ENCODE measurements at places on chromosomes 5 and 9.
A peak's percentile ranks its signal among the peaks of the same experiment; 100 is the strongest.

- H3K36me3 ChIP-seq: no peaks in the 10 kb centered on the region
- peaks cover 2% of the 10 kb centered on the region for H3K4me1 ChIP-seq
- DNase-seq: no peak
- H3K27me3 ChIP-seq: no peaks in the 10 kb centered on the region
- H3K4me3 ChIP-seq: no peak overlapping the region
These were observed 80.8 kb downstream of the NTRK2 start for GRCh38 chr9:84750152-84750865.

- H3K27me3 ChIP-seq: peaks cover 2% of the 10 kb centered on the region
- no peak overlapping the region for H3K4me3 ChIP-seq
- H3K4me1 ChIP-seq: no peaks in the 10 kb centered on the region
- no peak for DNase-seq
- no peak overlapping the region for H3K27ac ChIP-seq
- H3K36me3 ChIP-seq: no peaks in the 10 kb centered on the region
These were observed 21.5 kb upstream of the RFK start for GRCh38 chr9:76415731-76416130.

- peaks cover 22% of the 10 kb centered on the region for H3K4me1 ChIP-seq
- H3K36me3 ChIP-seq: peaks cover 8% of the 10 kb centered on the region
- H3K27ac ChIP-seq: peak overlapping the region; percentile 88
- H3K4me3 ChIP-seq: peak overlapping the region; percentile 88
- no peak for DNase-seq
- no peaks in the 10 kb centered on the region for H3K27me3 ChIP-seq
These were observed 826 bp downstream of the PAIP1 start for GRCh38 chr5:43555895-43556606.

DNA sequence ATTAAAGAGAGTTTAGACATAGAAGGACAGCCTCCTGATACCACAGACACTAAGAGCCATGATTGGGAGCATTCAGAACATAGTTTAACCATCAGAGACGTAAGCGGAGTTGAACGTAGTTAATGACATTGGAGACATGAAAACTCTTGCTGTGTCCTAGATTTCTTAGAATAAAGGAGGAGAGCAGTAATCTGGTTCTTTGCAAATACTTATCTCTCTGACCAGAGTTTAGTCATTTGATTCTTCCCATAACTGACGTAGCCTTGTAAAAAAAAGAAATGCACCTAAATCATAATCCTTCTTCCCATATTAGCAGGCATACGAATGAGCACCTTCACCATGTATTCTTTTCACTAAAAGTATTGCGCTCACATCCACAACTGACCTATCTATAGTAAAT is 433.3 kb upstream of the SMC2 start:
- no peak overlapping the region for H3K4me3 ChIP-seq
- DNase-seq: no peak
- no peaks in the 10 kb centered on the region for H3K36me3 ChIP-seq
- no peak overlapping the region for H3K27ac ChIP-seq
- no peaks in the 10 kb centered on the region for H3K27me3 ChIP-seq

GRCh38 chr5:131185523-131186104 is 14.9 kb downstream of the LYRM7 start:
- H3K4me1 ChIP-seq: no peaks in the 10 kb centered on the region
- H3K27ac ChIP-seq: no peak overlapping the region
- H3K4me3 ChIP-seq: no peak overlapping the region
- no peak for DNase-seq
- H3K36me3 ChIP-seq: peaks cover 31% of the 10 kb centered on the region

GRCh38 chr5:87421307-87421706 is 8.6 kb upstream of the CCNH start:
- no peaks in the 10 kb centered on the region for H3K4me1 ChIP-seq
- no peak overlapping the region for H3K27ac ChIP-seq
- no peak overlapping the region for H3K4me3 ChIP-seq
- no peaks in the 10 kb centered on the region for H3K36me3 ChIP-seq
- no peaks in the 10 kb centered on the region for H3K27me3 ChIP-seq

- H3K27me3 ChIP-seq: no peaks in the 10 kb centered on the region
- H3K4me1 ChIP-seq: no peaks in the 10 kb centered on the region
- no peak overlapping the region for H3K27ac ChIP-seq
- no peak overlapping the region for H3K4me3 ChIP-seq
- H3K36me3 ChIP-seq: no peaks in the 10 kb centered on the region
These were observed 476.8 kb upstream of the CYLC2 start for GRCh38 chr9:102518324-102518723.

- H3K4me3 ChIP-seq: peak overlapping the region; percentile 32
- no peak for DNase-seq
- H3K27me3 ChIP-seq: no peaks in the 10 kb centered on the region
- peaks cover 67% of the 10 kb centered on the region for H3K36me3 ChIP-seq
- peaks cover 77% of the 10 kb centered on the region for H3K4me1 ChIP-seq
These were observed 28.3 kb downstream of the CCDC69 start for GRCh38 chr5:151195622-151196021.

GRCh38 chr9:135858491-135859185 is 48.7 kb downstream of the CAMSAP1 start:
- DNase-seq: no peak
- no peaks in the 10 kb centered on the region for H3K4me1 ChIP-seq
- H3K4me3 ChIP-seq: no peak overlapping the region
- no peaks in the 10 kb centered on the region for H3K27me3 ChIP-seq

- DNase-seq: no peak
- H3K27me3 ChIP-seq: peaks cover 3% of the 10 kb centered on the region
- no peak overlapping the region for H3K27ac ChIP-seq
These were observed 109.4 kb downstream of the MAT2B start for GRCh38 chr5:163614787-163615186.

DNA sequence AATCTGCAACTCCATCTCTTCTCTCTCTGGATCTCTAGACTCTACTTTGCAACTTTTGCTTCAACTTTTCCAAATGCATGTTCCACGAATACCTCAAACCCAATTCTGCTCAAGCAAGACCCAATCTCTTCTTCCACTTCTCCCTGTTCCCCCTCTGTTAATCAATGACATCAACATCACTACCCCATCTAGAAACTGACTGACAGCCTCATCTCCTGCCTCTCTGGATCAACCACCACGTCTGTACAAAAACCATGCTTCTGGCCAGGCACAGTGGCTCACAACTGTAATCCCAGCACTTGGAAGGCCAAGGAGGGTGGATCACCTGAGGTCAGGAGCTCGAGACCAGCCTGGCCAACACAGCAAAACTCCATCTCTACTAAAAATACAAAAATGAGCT is 12.2 kb downstream of the GLDC start:
- H3K4me1 ChIP-seq: peaks cover 33% of the 10 kb centered on the region
- H3K4me3 ChIP-seq: no peak overlapping the region
- H3K27me3 ChIP-seq: peaks cover 4% of the 10 kb centered on the region

- H3K27ac ChIP-seq: no peak overlapping the region
- DNase-seq: no peak
- no peak overlapping the region for H3K4me3 ChIP-seq
- no peaks in the 10 kb centered on the region for H3K36me3 ChIP-seq
These were observed 171.2 kb upstream of the DMAC1 start for GRCh38 chr9:7970681-7971330.

- no peak overlapping the region for H3K4me3 ChIP-seq
- no peak for DNase-seq
- no peak overlapping the region for H3K27ac ChIP-seq
- H3K36me3 ChIP-seq: no peaks in the 10 kb centered on the region
These were observed 1888.4 kb downstream of the MAT2B start for GRCh38 chr5:165393839-165394238.

- H3K36me3 ChIP-seq: no peaks in the 10 kb centered on the region
- no peaks in the 10 kb centered on the region for H3K4me1 ChIP-seq
- no peak overlapping the region for H3K4me3 ChIP-seq
- no peaks in the 10 kb centered on the region for H3K27me3 ChIP-seq
- DNase-seq: no peak
- no peak overlapping the region for H3K27ac ChIP-seq
These were observed 20.8 kb upstream of the ATG10 start for GRCh38 chr5:81950996-81951395.

GRCh38 chr5:107387526-107388140 is 283.1 kb downstream of the EFNA5 start:
- H3K27me3 ChIP-seq: no peaks in the 10 kb centered on the region
- no peaks in the 10 kb centered on the region for H3K36me3 ChIP-seq
- H3K4me3 ChIP-seq: no peak overlapping the region
- H3K4me1 ChIP-seq: peaks cover 35% of the 10 kb centered on the region
- H3K27ac ChIP-seq: no peak overlapping the region

All from activated B cell treated with CpG ODN at 0.5 μM for 24 hours (primary cell).